AG04450 (cell line): ENCODE measurements at places on chromosomes 1 and 21. TPM values are rescaled to one million over a fixed set of nuclear protein-coding genes. Genes with fewer than 3 reads are reported as not detected.

DNA sequence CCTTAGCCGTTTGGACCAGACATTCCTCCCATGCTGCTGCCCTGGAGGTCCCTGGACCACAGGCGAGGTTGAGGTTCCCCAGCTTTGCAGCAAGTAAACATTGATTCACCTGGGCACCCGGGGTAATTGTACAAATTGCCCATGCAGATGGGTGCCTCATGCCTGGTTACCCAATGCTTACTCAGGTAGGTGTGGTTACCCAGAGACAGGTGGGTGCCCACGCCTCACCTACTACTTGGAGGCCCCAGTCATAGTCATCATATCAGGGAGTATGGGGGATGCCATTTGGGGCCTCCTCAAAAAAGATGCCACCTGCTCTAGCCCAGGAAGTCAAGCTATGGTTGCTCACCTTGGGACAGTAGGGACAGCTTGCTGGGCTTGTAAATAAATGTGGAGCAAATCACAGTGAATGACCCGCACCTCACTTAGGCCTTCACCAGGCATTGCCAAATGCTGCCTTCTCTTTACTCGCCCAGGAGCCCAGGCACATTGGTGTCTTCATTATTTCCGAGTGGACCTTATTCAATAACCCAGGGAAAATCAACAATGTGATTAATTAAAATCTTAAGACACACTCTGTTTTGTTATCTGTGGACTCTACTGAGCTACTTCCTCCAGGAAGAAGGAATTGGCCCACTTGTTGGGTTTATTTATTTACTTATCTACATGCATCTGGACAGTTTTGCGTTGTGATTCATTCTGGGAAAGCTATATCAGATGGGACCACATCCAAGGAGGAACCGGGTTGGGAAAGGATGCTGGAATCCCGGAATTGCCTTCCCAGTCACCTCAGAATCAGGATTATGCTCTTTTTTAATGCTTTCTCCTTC is 35.6 kb upstream of the GRHL3 start:
- no peak for DNase-seq

- no peak for DNase-seq
Measured at GRCh38 chr1:37479255-37480124, 5.1 kb downstream of the ZC3H12A start.

DNA sequence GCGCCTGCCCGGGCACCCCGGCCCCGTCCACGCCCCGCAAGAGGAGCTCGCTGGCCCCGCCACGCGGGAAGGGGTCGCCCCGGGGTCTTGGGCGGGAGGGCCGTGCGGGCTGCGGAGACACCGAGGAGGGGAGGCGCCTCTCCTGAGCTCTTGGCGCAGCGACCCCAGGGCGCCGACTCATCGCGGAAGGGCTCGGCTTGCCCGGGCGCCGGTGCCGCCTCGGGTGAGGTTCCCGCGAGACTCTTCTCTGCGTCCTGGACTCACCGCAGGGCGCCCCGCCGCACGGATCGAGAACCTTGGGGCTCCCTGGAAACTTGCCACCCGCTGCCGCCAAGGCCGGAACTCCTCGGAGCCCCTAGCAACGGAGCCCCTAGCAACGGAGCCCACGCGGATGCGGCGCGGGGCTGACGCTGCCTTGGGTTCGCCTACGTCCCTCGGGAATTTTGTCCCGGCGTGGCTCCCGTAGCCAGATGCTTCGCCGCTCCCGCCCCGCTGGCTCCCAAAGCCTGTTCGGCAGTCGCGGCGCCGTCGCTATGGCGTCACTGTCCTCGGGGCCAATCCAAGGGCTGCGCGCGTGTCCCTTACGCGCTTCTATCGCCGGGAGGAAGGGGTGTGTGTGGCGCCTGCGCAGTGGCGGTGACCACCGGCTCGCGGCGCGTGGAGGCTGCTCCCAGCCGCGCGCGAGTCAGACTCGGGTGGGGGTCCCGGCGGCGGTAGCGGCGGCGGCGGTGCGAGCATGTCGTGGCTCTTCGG is at the start of gene ATAD3A:
Gene ATAD3A, plus strand, starts transcription at position 630 of the 753 bp plus-strand sequence. Its CDS starts 107 bp downstream, at position 737.
- peak; percentile 95 for DNase-seq

RNU1-2 gene
- polyA plus RNA-seq, result under 0.01 TPM in 1 of 2 replicates, not detected in the other
